ENCODE measurements at places on chromosomes 2 and 18. TPM values are rescaled to one million over a fixed set of nuclear protein-coding genes. Genes with fewer than 3 reads are reported as not detected.

DNA sequence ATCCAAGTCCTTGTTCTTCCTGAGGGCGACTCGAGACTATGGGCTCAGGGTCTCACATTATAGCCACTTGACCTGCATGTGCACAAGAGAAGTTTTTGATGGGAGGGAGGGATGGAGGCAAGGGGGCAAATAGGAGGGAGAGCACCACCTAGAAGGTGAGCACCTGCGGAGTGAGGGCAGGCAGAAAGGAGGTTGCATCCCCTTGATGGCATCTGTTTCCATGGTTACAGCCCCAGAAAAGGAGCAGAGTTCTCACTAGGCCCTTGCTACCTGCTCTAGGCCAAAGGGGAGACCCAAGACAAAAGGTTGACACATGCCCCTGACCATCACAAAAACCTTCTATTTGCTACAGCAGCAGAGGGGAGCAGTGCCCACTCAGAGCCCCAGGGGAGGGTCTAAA lies 131.5 kb upstream of the SERTAD2 start:
- H3K4me1 ChIP-seq, result no peaks in the 10 kb centered on the region
- H3K36me3 ChIP-seq, result no peaks in the 10 kb centered on the region
- H3K27ac ChIP-seq, result no peak overlapping the region
- DNase-seq, result no peak

GRCh38 chr2:24919506-24920097 lies 435 bp downstream of the ADCY3 start:
- peak overlapping the region; percentile 88 for H3K27ac ChIP-seq
- peak; percentile 34 for DNase-seq
- peak overlapping the region; percentile 89 for H3K4me3 ChIP-seq
- peaks cover 38% of the 10 kb centered on the region for H3K4me1 ChIP-seq

Gene PDE11A
- total RNA-seq, result not detected

DNA sequence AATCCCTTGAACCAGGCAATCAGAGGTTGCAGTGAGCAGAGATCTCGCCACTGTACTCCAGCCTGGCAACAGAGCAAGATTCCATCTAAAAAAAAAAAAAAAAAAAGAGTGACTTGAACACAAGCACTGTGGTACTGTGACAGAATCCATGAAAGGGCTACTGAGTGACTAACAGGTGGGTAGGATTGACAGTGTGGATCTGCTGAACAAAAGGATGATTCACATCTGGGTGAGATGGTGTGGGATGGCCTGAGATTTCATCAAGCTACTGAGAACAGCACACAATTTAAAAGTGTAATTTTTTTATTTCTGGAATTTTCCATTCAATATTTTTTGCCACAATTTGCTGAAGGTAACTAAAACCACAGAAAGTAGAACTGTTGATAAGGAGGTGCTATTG lies 13.3 kb upstream of the SP3 start:
- H3K4me3 ChIP-seq, result no peak overlapping the region
- DNase-seq, result peak; percentile 58
- no peaks in the 10 kb centered on the region for H3K36me3 ChIP-seq
- H3K27ac ChIP-seq, result no peak overlapping the region
- peaks cover 2% of the 10 kb centered on the region for H3K27me3 ChIP-seq

Gene NEU4
- total RNA-seq, result 0.38 TPM

- H3K4me3 ChIP-seq, result no peak overlapping the region
- H3K27me3 ChIP-seq, result no peaks in the 10 kb centered on the region
- no peaks in the 10 kb centered on the region for H3K36me3 ChIP-seq
- DNase-seq, result no peak
- no peak overlapping the region for H3K27ac ChIP-seq
Measured at GRCh38 chr2:119283873-119284331, 60.3 kb downstream of the STEAP3 start.

- no peak overlapping the region for H3K4me3 ChIP-seq
- H3K36me3 ChIP-seq, result no peaks in the 10 kb centered on the region
- H3K27me3 ChIP-seq, result no peaks in the 10 kb centered on the region
- no peaks in the 10 kb centered on the region for H3K4me1 ChIP-seq
- DNase-seq, result no peak
Measured at GRCh38 chr2:129160879-129161278, 818.6 kb upstream of the RAB6C start.

Gene RFX8
- total RNA-seq, result not detected

Gene ALKAL2
- total RNA-seq, result not detected

Gene GULP1
- not detected for total RNA-seq

Gene SPC25
- 32.0 TPM for total RNA-seq

DNA sequence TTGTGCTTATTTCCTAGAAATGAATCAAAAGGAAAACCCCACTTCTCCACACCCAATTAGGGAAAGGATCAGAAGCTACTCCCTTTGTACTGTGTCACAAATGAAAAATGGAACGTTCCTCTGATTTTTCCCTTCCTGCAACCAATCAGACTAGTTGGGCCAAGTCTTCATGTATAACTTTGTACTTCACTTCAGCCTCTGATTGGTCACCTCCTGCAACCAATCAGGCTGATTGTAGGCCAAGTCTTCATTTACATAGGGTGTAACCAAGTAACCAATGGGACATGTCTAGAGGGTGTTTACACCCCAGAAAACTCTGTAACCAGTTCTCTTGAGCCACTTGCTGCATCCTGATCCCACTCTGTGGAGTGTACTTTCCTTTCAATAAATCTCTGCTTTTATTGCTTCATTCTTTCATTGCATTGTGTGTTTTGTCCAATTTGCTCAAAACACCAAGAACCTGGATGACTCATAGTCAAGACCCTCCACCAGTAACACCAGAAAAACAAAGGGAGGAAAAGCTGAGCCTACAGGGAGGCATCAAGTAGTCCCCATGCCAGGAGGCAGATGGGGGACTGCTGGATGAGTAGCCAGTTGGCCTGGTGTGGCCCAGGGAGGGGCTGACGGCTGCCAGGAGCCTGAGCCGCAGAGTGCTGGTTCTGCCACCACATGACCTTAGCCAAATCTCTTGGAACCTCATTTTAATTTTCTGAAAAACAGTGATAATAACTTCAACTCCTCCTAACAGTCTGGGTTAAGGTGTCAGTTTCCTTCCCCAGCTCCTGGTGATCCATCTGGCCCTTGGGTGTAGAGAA lies 46.1 kb downstream of the SOWAHC start:
- peaks cover 3% of the 10 kb centered on the region for H3K27me3 ChIP-seq
- no peaks in the 10 kb centered on the region for H3K4me1 ChIP-seq
- no peaks in the 10 kb centered on the region for H3K36me3 ChIP-seq
- DNase-seq, result no peak
- no peak overlapping the region for H3K4me3 ChIP-seq

Gene XPO1
- total RNA-seq, result 208 TPM

DNA sequence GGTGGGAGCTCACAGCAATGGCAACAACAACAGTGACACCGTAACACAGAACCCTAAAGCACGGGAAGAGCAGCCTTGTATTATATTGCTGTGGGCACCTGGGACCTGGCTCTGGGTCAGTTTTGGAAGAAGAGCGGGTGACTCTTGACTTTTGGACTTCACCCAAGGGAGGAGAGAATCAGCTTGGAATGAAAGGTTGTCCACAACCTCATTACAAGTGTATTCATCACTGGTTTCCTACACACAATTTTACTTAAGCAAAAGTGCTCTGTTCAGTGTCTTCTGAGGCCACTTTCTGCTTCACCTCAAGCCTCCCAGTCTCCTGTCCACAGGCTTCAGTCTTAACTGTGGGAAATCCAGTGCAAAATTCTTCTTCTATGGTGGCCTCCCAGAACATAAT lies 263.8 kb downstream of the KCNE4 start:
- no peaks in the 10 kb centered on the region for H3K4me1 ChIP-seq
- DNase-seq, result no peak
- no peak overlapping the region for H3K4me3 ChIP-seq
- H3K27ac ChIP-seq, result no peak overlapping the region

GRCh38 chr2:23420091-23420839 lies 35.3 kb downstream of the KLHL29 start:
- no peaks in the 10 kb centered on the region for H3K27me3 ChIP-seq
- DNase-seq, result no peak
- no peak overlapping the region for H3K4me3 ChIP-seq
- no peaks in the 10 kb centered on the region for H3K36me3 ChIP-seq
- no peak overlapping the region for H3K27ac ChIP-seq

DNA sequence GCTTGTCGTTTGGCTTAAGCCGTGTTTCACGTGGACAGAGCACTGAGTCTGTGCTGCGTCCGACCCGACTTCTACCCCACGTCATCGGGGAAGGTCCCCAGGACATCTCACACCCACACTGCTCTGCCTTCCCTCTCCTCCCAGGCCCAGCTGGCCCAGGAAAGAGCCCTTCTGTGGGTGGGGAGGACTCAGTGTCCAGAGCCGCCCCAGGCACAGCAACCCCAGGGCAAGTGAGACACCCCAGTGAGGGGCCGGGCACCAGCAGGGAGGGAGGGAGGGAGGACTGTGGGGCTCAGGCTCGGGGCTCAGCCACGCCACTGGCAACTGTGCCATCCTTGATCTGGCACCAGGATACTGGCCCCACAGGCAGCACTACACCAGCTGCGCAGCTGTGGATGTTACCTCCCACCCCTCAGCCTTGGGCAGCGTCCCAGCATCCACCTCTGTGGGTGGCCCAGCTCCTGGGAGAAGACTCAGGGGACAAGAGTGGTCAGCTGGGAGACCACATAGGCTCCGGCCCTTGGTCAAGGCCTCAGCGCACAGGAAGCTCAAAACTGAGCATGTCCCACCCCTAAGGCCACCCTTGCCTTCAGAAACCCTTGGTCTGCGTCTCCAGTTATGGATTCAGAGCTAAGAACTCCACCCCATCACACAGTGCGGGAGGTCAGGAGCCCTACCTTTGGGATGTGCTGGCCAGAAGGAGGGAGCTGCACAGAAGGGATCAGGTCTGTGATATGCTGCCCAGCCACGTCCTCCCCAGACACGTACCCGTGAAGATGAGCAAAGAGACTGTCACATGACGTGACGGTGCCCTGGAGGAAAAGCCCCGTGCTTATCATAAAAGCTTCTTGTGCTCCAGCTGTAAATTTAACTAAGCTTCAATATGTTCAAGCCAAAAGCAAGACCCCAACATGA lies 11.7 kb downstream of the PASK start:
- H3K27me3 ChIP-seq, result no peaks in the 10 kb centered on the region
- H3K4me1 ChIP-seq, result no peaks in the 10 kb centered on the region
- peaks cover 24% of the 10 kb centered on the region for H3K36me3 ChIP-seq
- no peak overlapping the region for H3K27ac ChIP-seq

GRCh38 chr18:76859474-76860339 lies 37.4 kb downstream of the ZNF236 start:
- H3K27ac ChIP-seq, result peak overlapping the region; percentile 81
- H3K27me3 ChIP-seq, result no peaks in the 10 kb centered on the region
- peak; percentile 69 for DNase-seq
- H3K4me1 ChIP-seq, result peaks cover 30% of the 10 kb centered on the region
- no peak overlapping the region for H3K4me3 ChIP-seq

GRCh38 chr2:198326431-198326830 lies 522.0 kb downstream of the PLCL1 start:
- H3K27ac ChIP-seq, result no peak overlapping the region
- no peak overlapping the region for H3K4me3 ChIP-seq
- DNase-seq, result no peak
- H3K27me3 ChIP-seq, result peaks cover 22% of the 10 kb centered on the region
- no peaks in the 10 kb centered on the region for H3K36me3 ChIP-seq

Gene IL1R2
- total RNA-seq, result not detected

GRCh38 chr18:76452357-76452756 lies 42.7 kb downstream of the ZNF516 start:
- peaks cover 43% of the 10 kb centered on the region for H3K4me1 ChIP-seq
- no peak for DNase-seq
- peaks cover 5% of the 10 kb centered on the region for H3K27me3 ChIP-seq
- no peak overlapping the region for H3K27ac ChIP-seq
- no peaks in the 10 kb centered on the region for H3K36me3 ChIP-seq

Gene RGPD4
- total RNA-seq, result 0.07 TPM

DNA sequence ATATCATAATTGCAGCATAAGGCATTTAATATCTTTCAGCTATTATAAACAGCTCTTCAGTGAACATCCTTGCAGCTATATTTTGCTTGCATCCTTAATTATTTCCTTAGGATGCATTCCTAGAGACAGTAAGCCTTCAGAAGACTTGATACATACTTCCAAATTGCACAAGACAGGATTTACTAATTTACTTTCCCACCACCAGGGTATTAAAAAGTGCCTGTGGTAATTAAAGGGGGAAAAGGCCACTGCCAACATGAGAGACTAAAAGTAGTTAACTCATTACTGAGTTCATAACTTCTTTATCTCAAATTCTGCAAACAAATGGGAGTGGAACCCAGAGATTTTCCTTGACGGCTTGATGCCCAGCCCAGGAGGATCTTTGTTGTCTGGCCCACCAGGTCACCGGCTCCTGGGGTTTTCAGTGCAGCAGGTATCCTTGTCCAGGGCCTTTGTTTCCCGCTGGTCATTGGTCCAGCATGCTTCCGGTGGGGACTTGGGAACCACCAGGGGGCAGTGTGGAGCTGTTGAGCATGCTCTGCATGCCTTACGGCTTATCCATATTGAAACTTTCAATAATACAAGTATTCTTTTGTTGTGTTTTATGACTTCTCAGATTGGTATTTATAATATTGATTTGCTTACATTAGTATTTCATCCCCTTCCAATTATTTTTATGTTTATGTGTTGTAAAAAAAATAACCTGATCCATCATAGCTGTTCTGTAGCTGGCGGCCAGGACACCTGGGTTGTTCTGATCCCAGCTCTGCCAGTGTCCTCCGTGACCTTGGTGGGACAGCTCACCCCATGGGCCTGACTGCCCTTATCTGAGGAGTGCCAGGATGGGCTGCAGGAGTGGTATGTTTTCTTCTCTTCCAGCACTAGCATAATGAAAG lies 61.4 kb downstream of the TGOLN2 start:
- DNase-seq, result peak; percentile 86
- no peaks in the 10 kb centered on the region for H3K36me3 ChIP-seq
- H3K27ac ChIP-seq, result no peak overlapping the region
- no peaks in the 10 kb centered on the region for H3K27me3 ChIP-seq
- no peak overlapping the region for H3K4me3 ChIP-seq
- H3K4me1 ChIP-seq, result no peaks in the 10 kb centered on the region

DNA sequence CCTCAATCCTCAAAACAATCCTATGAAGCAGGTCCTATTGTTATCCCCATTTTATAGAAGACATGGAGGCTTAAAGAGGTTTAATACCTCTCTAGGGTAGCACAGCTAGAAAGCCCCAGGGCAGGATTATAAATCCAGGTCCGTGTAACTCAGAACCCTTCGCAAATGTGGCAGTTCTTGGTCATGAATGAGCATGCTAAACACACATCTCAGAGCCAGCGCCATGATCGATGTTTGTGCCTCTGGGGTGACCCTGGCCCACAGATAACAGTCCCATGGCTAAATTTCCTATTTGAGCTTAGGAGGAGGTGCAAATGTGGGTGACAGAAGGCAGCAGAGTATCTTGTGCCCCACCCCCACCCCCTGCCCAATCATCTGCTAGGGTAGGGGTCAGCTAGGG lies 17.5 kb downstream of the DNMT3A start:
- no peaks in the 10 kb centered on the region for H3K27me3 ChIP-seq
- peaks cover 43% of the 10 kb centered on the region for H3K36me3 ChIP-seq
- peak overlapping the region; percentile 97 for H3K27ac ChIP-seq
- no peak overlapping the region for H3K4me3 ChIP-seq
- no peak for DNase-seq

Gene PAX8
- 0.63 TPM for total RNA-seq

- DNase-seq, result no peak
- no peaks in the 10 kb centered on the region for H3K36me3 ChIP-seq
- no peak overlapping the region for H3K4me3 ChIP-seq
- H3K27ac ChIP-seq, result no peak overlapping the region
- no peaks in the 10 kb centered on the region for H3K27me3 ChIP-seq
Measured at GRCh38 chr18:12606592-12607315, 51.2 kb downstream of the SPIRE1 start.

Gene OSR1
- not detected for total RNA-seq
